ENCODE measurements at places on chromosomes 3 and 15.

GRCh38 chr3:105691633-105692032 lies 177.2 kb downstream of the CBLB start:
- DNase-seq = no peak

DNA sequence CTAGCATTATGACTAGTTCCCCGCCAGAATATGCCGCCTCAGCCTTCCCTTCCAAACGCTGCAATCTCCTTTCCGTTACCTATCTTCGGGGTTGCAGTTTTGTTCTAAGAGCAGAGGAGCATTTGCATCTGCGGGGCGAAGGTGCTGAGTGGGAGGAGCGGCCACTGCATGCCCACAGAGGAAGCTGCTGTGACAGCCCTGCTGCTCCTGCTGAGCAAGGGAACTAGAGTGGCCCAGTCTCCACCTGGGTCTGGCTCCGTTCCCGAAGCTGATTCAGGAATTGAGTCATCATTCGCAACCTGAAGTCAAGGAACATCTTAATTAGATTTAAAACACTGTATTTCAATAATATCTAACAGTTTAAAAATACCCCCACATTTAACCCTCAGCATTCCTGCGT lies 98.2 kb upstream of the TJP1 start:
- no peak for DNase-seq

DNA sequence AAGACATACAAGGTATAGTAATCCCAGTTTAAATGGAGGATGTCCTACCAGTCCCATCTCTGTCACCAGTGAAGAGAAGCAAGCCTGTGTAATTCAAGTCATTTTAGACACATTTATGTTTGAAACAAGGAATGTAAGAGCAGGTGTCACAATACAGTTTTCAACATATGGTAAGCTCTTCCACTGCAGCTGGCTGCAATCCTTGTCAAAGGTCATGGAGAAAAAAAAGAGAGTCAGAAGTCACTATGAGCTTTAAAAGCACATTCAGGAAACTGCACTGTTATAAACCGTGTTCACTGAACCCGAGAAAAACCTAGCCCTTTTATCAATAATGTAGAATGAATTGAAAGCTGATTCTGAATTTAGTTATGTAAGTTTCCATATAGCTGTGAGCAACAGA lies 206.4 kb downstream of the NAALADL2 start:
- no peak for DNase-seq

GRCh38 chr15:92653836-92654539 lies 1.6 kb downstream of the FAM174B start:
- DNase-seq = no peak

GRCh38 chr15:40893019-40893670 lies 1.1 kb upstream of the VPS18 start:
- no peak for DNase-seq
